ENCODE measurements at places on chromosomes 13 and 19.
A peak's percentile ranks its signal among the peaks of the same experiment; 100 is the strongest.

DNA sequence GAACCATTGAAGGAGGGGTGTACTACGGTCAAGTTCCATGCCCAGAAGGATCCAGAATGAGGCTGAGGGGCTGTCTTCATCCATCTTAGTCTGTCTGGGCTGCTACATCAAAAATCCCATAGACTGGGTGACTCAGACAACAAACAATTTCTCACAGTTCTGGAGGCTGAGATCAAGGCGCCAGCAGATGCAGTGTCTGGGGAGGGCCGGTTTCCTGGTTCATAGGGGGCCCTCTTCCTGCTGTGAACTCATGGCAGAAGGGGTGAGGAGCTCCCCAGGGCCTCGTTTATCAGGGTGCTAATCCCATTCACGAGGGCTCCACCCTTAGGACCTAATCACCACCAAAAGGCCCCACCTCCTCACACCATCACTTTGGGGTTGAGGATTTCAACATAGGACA, 14.7 kb upstream of the KCTD15 start:
- DNase-seq = no peak

DNA sequence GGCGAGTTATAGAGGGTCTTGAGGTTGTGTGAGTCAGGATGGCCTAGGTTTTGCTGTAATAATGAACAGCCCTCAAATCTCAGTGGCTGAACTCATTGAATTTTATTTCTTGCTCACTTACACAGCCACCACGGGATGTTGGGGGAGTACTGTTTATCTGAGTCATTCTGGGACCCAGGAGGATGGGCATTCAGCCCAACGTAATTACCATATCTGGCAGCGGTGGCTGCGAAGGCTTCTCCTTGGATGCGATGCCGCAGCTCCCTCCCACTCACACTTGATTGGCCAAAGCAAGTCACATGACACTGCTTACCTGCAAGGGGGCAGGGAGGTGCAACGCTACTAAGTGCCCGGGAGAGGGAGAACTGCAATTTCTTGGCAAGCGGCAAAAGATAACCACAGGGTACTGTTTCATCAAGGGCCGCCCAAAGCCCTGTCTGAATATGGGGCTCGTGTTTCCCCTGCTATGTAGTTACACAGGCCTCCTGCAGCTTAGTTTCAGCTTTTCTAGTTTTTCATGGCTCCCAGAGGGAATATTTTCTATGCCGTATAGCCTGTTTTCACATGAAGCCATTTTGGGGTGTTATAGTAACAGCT, 19.9 kb downstream of the ZSWIM9 start:
- DNase-seq = peak; percentile 67

DNA sequence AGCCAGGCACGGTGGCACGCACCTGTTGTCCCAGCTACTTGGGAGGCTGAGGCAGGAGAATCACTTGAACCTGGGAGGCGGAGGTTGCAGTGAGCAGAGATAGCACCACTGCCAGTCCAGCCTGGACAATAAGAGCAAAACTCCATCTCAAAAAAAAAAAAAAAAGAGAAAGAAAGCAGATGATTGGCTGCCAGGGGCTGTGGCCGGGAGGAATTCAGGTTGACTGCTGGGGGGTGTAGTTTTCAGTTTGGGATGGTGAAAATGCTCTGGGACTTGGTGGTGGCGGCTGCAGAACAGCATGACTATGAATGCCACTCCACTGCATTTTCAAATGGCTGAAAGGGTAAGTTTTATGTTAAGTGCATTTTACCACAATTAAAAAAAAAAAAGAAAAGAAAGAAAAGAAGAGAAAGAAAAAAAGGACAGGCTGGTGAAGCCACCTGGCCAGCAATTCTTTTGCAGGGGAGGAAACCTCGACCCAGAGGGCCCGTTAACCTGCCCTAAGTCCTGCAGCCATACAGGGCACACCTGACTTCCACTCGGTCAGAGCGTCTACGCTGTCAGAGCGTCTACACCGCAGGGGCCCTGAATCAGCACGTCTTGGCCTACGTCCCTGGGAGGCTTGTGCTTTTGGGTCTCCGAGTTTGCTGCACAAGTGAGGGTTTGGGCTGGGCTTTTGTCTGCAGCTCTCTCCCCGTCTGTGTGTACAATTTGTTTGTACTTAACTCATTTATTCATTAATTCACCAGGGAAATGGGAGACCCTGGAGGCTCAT, 3.6 kb downstream of the ISOC2 start:
- DNase-seq = no peak

DNA sequence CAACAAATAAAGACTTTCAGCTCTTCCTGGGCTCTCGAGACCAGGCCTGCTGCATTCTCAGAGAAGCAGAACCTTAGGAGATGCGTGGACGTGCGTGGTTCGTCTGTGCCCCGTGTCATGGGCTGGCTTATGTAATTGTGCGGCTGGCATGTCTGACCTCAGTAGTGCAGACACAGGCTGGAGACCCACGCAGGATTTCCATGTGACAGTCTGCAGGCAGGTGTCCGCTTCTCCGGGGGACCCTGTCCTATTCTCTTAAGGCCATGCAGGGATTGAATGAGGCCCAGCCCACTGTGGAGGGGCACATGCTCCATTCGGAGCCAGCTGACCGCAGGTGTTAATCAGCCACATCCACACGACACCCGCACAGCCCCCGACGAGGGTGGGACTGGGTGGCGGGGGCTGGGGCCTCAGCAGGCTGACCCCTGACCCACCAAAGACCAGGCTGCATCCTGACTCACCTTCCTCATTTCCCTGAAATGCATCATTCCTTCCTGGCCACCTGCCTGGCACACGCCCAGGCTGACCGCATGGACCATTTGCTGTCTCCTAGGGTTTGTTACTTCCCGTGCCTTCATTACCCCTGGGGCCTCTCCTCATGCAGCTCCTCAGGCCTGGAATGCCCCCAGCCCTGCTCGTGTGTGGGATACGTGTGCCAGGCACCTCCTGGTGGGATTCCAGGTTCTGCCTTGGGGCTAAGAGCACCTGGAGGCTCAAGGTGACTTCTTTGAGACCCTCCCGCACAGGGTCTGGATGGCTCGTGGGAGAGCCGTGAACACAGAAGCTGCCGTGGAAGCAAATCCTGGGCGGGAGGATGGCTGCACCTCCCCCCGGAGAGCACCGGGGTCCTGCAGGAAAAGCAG, 10.7 kb upstream of the MCF2L start:
- DNase-seq = no peak

- no peak for DNase-seq
These were observed 156.9 kb downstream of the USP12 start for GRCh38 chr13:27014406-27015359.

GRCh38 chr13:42345367-42345766, 73.4 kb downstream of the AKAP11 start:
- no peak for DNase-seq

- no peak for DNase-seq
These were observed 156.2 kb downstream of the STK24 start for GRCh38 chr13:98420554-98421175.

GRCh38 chr19:43625918-43626579, 6.6 kb upstream of the ZNF428 start:
- no peak for DNase-seq

Measured in T follicular helper cell (primary cell).